GM13977 (cell line): ENCODE measurements at places on chromosomes 5 and 9.

- no peak for DNase-seq
These were observed 83.7 kb upstream of the IL12B start for GRCh38 chr5:159414021-159414420.

DNA sequence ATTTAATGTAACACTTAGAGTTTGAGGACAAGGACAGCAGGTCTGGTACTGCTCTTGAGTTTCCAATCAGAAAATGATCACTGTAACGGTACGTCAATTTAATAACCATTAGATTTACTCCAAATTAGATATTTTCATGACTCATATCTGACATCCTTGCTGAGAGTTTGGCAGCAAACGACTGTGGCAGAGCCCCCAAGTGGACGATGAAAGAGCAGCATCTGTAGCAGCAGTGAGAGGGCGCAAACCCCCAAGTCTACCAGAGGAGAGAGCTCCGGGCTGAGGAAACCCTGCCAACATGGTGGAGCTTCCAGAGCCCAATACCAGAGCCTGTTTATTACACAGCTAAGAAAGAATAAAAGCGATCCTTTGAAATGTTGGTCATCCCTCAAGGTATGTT is 73.2 kb upstream of the EPB41L4A start:
- DNase-seq = peak; percentile 60

DNA sequence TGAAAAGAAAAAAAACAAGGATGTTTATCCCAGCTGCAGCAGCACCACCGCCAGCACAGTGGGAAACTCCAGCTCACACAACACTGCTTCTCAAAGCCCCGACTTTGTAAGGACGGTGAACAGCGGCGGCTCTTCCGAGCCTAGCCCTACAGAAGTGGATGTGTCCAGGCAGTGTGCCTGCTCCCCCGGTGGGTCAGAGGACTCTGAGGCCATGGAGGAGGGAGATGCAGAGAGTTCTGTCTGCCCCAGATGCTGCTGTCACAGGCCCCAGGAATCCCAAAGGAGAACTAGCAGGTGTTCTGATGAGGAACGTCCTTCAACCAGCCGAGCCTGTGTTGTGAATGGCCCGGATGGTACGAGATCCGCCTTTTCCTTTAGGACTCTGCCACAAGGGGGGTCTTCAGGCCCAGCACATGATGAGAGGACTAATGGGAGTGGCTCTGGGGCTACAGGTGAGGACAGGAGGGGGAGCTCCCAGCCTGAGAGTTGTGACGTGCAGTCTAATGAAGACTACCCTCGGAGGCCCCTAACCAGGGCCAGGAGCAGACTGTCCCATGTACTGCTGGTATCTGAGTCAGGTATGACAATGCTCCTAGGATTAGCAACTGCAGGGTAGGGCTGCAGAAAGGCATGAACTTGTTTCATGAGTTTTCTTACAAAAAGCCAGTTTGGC is 43.7 kb downstream of the FBXO38 start:
- no peak for DNase-seq

GRCh38 chr9:100938507-100938906 is 90.0 kb upstream of the PLPPR1 start:
- no peak for DNase-seq

GRCh38 chr5:171336521-171337209 is 27.6 kb downstream of the TLX3 start:
- no peak for DNase-seq

GRCh38 chr9:95605101-95605500 is 88.3 kb upstream of the PTCH1 start:
- DNase-seq = no peak

DNA sequence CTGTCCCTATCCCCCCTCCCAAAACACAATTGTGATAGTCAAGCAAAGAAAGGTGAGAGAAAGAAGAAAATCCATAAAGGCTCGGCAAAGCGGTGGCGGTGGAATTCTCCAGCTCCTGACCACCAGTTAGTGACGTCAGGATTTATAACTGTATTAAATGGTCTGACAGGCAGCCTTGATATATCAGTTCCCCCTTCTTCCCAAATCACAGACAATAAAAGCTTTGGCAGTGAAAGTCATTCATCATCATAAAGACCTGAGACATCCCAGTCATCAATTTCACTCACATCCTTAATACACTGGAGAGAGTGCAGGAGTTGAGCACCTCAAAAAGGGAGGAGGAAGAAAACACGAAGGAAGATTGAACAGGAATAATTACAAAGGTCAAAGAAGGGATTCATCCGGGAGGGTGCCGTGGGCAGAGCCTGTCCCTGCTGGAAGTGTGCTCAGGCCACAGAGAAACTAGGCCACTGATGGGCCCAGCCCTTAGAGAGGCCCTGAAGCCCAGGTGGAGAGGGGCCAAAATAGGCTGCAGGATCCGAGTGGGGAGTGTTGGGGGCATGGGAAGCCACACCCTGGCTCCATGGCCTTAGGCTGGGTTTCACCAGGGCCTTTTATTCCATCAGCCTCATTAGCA is 131.9 kb downstream of the PAX5 start:
- DNase-seq = no peak

DNA sequence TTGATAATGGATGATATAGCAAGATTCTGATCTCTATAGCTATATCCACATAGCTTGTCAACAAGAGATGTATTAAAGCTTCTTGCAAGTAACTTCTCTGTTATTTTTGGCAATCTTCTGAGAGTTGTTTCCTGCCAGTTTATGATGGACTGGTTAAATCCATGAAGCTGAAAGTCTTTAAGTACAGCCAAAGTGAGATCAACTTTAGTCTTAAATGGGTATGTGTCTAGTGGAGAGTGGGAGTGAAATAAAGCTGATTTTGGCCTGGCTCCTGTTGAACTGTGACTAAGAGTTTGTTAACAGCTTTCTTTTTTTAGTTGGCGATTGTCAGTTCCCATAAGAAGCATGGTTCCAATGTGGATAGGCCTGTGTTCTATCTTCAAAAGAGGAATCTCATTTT is 350.9 kb upstream of the PCSK5 start:
- DNase-seq = no peak

GRCh38 chr9:137785704-137786161 is 91.8 kb upstream of the CACNA1B start:
- no peak for DNase-seq

DNA sequence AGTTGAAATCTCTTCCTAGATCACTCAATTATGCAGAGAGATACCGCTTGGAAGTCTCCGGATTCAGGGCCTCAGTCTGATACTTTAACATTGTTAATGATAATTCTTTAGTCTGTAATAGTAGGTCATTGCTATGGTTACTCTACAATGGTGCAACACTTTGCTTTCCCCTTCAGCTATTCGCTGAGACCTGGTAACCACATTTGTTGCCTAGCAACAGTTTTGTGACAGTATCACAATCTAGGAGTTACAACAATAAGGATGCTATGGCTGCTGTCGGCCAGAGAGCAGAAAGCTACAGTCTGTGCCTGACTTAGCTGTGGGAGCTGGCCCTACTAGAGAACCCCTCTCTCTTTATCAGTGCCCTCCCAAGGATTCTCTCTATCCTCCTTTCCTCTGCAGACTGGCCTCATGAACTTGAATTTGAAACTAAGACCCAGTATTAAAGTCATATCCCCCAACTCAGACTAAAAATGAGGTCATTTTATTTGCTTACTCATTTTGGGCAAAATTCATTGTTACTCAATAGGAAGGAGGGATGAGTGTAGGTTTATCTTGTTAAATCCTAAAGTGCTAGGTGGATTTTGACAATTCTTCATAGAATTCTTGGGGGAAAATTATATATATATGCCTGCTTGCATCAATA is 39.3 kb downstream of the NR2F1 start:
- no peak for DNase-seq

GRCh38 chr5:19986031-19986619 is 1.9 kb downstream of the CDH18 start:
- DNase-seq = no peak

DNA sequence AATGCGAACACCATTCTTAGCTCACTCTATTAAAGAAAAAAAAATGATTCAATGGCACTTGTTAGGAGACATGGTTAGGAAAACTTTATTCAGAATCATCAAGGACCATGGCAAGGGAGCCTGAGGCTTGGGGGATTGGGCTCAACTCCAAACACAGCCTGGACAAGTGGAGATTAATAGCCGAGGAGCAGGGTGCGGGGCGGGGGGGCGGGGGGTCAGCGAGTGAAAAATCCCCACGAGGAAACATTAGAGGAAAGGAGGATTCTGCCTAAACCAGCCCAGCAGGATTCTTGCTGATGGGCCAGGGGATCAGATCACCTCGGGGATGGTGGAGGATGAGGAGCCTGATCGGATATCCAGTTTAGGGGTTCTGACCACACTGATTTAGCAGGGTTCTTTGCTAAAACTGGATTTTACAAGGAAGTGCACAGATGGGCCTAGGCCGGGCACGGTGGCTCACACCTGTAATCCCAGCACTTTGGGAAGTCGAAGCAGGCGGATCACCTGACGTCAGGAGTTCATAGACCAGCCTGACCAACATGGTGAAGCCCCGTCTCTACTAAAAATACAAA is 24.4 kb upstream of the FIBCD1 start:
- DNase-seq = no peak

GRCh38 chr5:56159521-56159947 is 73.6 kb downstream of the ANKRD55 start:
- no peak for DNase-seq

GRCh38 chr5:5783021-5783420 is 360.5 kb downstream of the ICE1 start:
- DNase-seq = no peak

DNA sequence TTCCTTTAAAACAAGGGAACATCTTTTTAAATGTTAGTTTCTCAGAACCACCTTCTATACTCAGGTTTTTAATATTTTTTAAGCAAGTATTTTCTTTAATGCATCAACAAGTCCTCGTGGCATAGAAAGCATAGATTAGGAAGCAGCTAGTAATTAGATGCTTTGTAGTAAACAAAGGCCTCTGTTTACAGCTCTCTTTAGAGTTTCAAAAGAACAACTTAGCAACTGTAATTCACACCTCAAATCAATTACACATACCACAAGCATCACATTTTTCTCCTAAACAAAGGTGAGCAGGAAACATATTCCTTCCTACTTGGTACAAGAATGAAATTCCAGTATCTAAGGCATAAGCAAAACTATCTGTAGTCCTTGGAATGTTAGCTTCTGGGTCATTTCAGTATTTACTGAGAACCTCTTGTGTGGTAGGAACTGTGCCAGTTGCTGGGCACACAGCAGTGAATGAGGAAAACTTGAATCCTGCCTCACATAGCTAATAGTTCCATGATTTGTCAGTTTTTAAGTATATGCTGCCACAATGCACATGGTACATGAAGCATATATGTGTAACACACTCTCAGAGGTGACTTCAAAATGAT is 249.1 kb downstream of the CEMIP2 start:
- DNase-seq = no peak

DNA sequence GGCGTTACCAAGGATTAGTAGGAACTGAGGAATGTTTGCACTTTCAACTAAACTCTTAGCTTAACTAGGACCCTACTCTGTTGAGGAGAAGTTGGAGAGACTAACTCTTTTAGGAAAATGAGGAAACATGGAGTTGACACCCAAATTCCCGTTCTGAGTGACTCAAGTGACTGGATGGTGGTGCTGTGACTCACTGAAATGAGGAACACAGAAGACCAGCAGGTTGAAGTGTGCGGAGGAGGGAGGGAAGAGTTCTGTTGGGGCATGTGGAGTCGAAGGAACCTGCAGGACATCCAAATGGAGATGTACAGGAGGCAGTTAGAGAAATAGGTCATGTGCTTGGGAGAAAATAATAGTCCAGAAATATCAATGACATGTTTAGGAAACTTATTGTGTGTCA is 8.2 kb downstream of the HEXB start:
- DNase-seq = no peak

DNA sequence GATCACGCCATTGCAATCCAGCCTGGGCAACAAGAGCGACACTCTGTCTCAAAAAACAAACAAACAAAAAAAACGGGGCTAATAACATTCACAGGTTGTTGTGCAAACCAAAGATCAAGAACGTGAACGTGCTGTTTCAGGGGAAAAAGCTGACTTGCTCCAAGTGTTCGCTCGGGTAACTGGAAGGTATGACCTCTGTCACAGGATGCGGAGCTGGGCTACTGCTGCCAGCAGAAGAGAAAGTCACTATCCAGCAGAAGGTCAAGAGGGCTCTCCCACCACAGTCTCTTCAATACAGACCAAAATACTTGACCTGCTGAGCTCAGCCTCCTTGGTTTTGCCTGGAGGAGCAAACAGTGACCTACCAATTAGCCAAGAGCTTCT is 59.7 kb downstream of the ABCA1 start:
- DNase-seq = no peak

DNA sequence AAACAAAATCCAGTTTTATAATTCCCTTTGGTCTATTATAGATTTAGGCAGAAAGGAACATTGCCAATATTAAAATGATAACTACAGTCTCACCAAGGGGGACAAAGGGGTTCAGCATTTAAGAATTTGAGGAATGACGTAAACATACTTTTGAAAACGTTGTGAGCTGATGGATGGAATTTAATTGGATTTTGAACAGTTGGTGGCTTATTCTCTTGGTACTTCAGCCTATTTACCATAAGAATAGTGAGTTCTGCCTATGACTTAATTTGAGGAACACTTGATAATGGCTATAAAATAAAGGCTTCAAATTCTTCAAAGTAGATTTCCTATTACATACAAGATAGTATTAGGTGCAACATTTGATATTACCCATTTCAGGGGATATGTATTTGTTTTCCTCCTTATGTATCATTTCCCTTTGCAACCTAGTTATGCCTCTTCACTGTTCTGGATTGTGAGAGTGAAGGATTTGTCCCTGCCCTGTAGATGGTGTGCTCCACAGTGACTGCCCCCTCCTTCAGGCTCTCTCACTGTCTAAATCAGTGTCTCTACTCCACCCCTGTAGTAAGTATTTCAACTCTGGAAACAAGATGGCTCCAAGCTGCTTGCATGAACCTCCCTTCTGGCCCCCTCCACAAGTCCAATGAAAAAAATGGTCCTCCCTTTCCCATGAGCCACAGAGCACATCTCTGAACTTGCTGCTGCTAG is 225.6 kb downstream of the ARHGEF28 start:
- DNase-seq = no peak

GRCh38 chr5:59062986-59063683 is 480.3 kb downstream of the RAB3C start:
- no peak for DNase-seq

DNA sequence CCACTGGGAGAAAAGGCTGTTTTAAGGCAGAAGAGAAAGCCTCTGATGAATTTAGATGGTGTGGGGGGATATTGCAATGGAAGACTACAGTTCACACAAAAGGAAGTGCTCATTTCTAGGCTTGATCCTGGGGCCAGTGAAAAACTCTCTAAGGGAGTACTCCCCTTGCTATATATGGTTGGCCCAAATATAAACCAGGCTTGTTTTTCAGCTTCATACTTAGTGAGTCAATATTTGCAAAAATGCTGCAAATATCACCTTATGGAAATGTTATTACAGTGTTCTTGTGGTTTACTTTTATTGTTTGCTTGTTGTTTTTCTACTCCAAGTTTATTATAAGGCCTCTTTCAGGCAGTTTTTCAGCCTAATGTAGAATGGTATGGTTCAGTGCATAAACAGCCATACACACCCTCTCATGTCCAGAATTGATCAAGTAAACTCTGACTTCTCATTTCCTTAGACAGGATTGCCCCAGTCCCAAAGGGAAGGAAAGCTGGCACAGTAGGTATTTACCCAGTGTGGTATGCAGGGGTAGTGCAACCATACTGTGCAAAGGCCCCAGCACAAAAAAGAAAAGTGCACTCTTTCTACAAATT is 115.1 kb downstream of the FEM1C start:
- no peak for DNase-seq

GRCh38 chr5:64451551-64451950 is 54.3 kb upstream of the RGS7BP start:
- DNase-seq = no peak
